ENCODE measurements at places on chromosomes 3 and 15. TPM values are rescaled to one million over a fixed set of nuclear protein-coding genes. Genes with fewer than 3 reads are reported as not detected.
A peak's percentile ranks its signal among the peaks of the same experiment; 100 is the strongest.

DNA sequence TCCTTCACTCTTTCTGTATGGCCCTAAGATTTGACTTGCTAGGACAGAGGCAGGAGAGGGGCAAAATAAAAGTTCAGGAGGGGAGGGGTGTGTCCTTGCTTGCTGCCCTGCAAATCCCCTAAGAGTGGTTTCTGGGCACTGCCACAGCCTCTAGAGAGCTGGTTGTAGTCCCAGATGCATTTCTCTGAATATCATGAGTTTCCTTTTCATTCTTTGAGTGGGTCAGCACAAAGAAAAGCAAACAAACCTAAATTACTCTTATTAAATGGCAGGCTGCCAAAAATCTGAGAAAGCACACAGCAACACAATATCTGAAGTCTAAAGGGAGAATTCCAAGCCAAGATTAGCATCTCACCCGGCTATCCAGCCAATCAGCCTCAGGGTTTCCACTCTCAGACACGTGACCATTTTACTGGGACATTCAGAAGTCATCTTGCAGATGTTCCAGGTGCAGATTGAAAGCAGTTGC, 919.3 kb downstream of the TUSC7 start:
- peak; percentile 63 for DNase-seq

DNA sequence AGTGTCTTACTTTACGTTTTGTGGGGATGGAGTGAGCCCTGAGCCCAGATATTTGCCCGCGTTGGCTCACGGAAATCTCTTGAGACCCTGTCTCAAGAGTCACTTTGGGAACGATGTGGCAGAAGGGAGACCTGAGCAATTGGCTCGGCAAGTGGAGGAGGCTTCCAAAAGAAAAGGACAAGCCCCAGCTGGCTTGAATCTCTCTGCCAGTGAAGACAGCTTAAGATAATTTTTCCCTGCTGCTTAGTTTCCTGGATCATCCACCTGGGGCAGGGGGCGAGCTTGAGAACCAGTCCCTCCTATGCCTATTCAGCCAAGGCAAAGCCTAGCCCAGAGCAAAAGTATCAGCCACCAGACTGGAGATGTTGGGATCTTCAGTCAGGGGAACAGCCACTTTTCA, 708 bp downstream of the SEC22A start:
- peak; percentile 15 for DNase-seq

Gene SMAD6
- 63.9 TPM for total RNA-seq

Gene MUC4
- total RNA-seq, result not detected

DNA sequence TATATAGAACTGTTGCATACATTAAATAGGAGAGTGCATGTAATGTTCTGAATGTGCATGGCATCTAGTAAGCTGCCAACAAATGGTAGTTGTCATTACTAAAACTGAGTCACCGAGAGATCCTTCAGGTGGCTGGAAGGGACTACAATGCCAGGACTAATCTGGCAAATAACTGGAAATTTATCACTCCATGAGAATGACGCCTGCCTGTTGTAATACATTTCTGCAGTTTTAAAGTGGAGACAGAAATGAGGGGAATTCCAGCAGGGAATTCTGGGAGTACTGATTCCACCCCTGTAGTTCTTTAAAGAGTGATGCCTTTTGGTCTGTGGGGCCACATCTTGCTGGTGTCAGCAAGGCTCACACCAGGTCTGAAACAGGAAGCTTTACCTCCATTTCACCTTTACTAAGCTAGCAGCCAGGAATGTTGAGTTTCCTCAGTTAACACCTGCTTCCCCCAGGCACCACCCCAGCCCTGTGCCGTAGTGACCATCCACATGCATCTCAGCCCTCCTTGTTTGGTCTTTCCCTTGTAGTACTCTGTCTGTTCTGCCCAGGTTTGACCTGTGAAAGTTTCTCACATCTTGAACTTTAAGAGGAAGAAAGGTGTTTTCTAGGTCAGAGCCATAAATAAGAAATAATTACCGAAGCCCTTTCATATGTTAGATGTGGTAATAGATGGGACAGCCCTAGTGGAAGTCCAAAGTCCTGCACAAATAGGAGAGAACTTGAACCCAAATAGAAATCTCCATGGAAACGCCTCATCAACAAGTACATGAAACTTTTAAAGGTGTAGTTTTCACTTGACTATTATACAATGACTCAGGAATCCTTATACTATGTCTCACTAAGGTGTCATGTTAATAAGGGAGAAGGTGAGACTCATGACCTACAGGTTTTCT, 56.7 kb upstream of the LMOD3 start:
- DNase-seq, result no peak

- no peak for DNase-seq
Measured at GRCh38 chr3:152040319-152040718, 166.9 kb downstream of the SUCNR1 start.

Gene CFAP91
- 0.68 TPM for total RNA-seq

Gene MORC1
- total RNA-seq, result 0.88 TPM

DNA sequence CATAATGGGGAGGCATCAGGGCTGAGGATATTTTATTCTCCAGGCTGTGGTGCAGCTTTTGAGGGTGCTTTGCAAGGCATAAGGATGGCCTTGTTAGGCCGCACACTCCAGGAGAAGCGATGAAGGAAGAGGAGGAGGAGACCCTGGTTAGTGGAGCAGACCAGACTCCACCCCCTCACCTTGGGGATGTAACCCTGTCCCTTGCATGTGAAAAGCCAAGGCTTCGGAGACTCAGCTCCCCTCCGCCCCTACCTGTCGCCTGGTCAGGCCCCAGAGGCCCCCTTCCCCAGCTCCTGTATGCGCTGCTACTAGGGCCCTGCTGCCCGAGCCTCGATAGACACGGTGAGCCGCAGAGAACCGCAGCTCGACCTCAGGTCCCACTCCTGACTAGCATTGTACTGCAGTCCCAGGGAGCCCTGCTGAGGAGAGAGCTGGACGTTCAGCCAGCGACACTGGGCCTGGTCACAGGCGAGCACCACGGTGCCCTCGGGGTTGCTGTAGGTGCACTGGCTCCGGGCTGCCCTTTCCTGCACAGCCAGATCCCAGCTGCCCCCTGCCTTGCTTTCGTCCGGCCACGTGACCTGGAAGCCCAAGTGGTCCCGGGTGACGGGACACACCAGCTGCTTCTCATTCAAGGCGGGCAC, 10.2 kb downstream of the CPN2 start:
- DNase-seq, result no peak

Gene DGKG
- total RNA-seq, result 45.2 TPM

Gene MYZAP
- total RNA-seq, result not detected

Gene NUP210
- 11.4 TPM for total RNA-seq

DNA sequence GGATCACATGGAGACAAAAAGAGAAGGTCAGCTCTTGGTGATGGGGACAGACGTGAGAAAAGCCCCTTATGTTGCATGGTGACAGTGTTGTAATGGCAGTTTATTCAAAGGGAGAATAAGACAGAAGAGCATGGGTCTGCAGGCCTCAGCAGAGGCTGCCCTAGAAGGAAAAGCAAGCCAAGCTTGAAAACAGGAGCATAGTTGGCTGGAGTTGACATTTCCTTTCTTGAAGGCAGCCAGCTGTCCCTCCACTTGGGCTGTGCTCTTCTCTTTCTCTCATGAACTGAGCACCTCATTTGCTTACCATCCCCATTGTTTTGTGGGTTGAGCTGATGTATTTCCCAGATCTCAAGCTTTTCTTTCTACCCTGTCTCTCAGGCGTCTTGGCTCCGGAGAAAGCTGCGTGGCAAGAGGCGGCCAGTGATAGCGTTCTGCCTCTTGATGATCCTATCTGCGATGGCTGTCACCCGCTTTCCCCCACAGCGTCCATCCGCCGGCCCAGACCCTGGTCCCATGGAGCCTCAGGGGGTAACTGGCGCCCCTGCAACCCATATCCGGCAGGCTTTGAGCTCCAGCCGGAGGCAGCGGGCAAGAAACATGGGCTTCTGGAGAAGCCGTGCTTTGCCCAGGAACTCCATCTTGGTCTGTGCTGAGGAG, 52.9 kb downstream of the GASK1A start:
- no peak for DNase-seq

Gene ATG3
- 54.5 TPM for total RNA-seq

DNA sequence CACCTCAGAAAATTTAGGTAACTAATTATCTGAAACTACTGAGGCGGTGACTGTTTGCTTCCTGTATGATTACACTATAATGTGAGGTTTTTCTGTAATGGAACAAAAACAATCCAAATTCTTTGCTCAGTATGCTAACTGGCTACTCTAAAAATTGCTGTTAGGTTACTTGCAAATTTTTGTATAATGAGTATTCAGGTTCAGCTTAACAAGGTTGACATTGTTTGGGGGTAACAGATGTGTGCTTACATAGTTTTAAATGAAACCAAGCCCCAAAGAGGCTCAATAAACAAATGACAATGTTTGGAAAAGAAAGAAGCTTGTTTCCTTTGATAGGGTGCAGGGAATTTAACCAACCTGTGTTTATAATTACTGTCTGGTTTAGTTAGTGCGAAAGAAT, 414.5 kb upstream of the MDFIC2 start:
- DNase-seq, result no peak

DNA sequence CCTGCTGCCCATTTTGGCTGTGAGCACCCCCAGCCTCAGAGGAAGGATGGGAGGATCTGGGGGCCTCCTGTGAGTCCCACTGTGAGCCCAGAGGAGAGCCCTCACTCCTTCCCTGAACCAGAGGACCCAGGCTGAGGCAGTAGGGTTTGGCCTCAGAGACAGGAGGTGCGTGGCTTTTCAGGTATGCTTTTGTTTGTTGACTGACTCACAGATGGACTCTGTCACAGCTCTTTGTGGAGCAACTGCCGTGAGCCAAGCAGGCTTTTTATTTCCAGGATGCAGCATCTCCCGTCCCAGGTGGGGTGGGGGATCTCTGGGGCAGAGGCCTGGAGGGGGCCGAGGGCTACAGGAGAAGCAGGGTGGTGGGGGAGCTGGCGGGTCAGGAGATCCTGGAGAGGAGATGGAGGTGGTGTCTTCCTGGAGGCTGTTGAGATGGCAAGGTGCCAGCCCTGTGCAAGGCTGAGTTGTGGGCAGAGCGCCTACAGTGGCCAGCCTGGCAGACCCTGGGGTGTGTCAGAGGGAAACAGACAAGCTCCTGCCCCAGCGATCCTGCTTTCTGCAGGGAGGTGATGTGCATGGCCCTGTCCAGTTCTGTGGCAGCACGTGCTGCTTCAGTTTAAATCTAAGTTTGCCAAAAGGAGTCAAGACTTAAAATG, 24.0 kb downstream of the PLXNA1 start:
- no peak for DNase-seq

- DNase-seq, result no peak
Measured at GRCh38 chr3:42778644-42779043, 5.6 kb upstream of the CCDC13 start.

DNA sequence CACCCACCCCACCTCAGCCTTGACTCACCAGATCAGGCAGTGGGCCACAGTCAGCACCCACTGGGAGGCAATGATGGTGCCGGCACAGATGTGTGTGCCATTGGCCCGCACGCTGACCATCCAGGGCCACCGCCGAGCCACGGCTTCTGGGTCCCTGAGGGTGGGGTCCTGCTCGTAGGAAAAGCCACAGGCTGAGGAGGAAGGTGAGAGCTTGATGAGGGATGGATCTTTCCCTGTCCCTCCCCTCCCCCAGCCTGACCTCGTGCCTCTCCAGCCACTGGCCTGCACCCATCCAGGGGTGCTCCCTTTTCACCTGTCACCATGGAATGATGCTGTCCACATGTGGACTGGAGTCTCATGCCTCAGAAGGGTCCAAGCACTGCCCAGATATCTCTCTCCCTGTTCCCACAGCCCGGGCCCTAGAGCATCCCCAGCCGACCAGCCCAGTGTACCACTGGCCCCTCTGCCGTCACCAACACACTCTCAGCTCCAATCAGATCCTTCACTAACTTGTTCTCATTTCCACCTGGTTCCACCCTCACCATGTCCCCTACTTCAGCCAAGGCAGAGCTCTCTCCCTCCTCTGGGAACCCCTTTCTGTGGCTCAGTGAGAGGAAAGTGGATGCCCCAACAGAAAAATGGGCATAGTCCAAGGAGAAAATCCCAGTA, 2.0 kb downstream of the PRSS50 start:
- no peak for DNase-seq
